NCI-H446 (cell line): ENCODE measurements at places on chromosomes 3 and 15.
A peak's percentile ranks its signal among the peaks of the same experiment; 100 is the strongest.

DNA sequence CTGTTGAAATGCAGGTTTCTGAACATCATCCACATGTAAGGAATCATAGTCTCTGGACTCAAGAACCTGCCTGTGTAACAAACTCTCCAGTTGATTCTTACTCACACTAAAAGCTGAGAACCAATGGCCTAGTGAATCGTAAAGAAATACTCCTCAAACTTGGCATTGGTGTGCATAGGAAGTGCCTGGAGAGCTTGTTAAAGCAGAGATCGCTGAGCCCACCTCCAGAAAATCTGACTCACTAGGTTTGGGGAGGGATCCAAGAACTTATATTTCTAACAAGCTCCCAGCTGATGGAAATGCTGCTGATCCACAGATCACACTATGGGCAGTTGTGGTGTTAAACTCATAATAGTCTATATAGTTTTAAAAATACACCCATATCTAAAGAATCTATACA is 55.8 kb upstream of the LMCD1 start:
- no peak for DNase-seq

- peak; percentile 18 for DNase-seq
Observed at GRCh38 chr15:82040390-82040789, 5.4 kb downstream of the MEX3B start.

GRCh38 chr3:48532977-48533337 is 23.6 kb downstream of the PFKFB4 start:
- DNase-seq = no peak

DNA sequence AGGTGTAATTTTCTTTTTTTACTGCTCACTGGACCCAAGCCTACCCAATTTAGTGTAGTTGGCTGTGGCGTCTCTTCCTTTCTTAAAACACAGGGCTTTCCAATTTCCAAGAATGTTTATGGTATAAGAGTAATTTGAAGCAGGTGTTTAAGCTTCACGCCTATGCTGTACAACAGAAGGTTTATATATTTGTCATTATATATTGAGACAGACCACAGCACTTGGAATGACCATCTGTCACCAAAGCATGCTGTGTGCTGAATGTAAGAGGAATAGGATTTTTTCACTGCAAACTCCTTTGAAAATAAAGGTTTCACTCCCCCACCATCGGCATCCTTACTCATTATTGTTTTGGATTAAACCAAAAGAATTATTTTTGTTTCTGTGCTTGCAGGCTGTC is 325.7 kb downstream of the OTOL1 start:
- no peak for DNase-seq

GRCh38 chr3:151047636-151048035 is 37.8 kb upstream of the MED12L start:
- DNase-seq = no peak

DNA sequence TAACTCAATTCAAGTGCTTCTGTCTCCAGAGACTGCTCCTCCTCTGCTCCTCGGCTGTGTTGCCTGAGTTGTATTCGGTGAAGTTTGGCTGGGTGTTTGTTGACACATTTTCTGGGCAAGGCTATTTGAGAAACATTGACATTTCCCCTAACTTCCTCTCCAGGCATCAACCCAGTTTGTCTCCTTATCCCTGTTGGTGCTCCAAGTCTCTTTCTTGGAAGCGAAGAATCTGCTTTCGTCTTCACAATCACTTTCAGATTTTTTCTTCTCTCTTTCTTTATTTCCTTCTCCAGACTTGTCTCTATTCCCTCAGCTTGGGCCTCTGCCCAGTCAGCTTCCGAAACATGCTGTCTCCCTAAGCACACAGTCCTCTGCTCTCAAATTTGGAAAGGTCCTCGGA is 84.7 kb downstream of the ETV5 start:
- DNase-seq = no peak

DNA sequence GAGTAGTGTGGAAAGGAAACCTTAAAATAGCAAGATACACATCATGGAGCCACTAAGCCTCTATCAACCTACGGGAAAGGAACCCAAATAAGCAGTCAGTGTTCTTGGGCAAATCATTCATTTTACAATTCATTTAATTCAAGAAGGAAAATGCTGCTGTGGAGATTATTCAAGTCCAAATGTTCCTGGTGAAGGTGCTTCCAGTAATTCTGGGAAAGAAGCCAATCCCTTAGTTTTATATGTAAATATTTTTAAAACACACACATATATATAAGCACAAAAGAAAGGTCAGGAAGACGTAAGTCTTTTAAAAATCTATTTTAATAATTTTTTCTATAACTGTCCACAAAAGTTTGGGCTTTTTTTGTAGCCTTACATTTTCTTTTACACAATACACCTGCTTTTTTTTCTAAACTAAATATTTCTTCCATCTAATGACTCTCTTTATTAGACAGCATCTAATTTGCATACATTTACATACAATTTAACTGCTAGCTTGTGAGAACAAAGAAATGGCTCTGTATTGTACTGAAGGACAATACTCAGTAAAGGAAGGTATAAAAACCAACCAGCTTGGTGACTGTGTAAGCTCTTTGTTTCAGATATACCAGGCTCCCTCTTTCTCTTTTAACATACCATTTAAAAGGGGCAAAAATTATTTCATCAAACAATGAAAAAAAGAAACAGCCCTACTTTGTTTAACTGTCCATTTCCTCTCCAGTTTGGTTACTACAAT is 269.5 kb downstream of the ZBTB20 start:
- no peak for DNase-seq

- DNase-seq = peak; percentile 14
Observed at GRCh38 chr15:25333049-25333448, 105.8 kb downstream of the UBE3A start.

GRCh38 chr15:62566248-62566647 is 401.2 kb upstream of the C2CD4B start:
- DNase-seq = no peak
